ENCODE measurements at places on chromosomes 7 and 10.

GRCh38 chr7:149715476-149715875 lies 57.9 kb downstream of the ZNF467 start:
- no peak for DNase-seq

- DNase-seq = no peak
Observed at GRCh38 chr10:59885430-59886134, 20.8 kb downstream of the CCDC6 start.

GRCh38 chr7:133345690-133346421 lies 93.0 kb downstream of the EXOC4 start:
- no peak for DNase-seq

- DNase-seq = no peak
Observed at GRCh38 chr7:141541375-141541774, 9.8 kb upstream of the AGK start.

- DNase-seq = no peak
Observed at GRCh38 chr7:51070151-51070550, 246.5 kb downstream of the COBL start.

DNA sequence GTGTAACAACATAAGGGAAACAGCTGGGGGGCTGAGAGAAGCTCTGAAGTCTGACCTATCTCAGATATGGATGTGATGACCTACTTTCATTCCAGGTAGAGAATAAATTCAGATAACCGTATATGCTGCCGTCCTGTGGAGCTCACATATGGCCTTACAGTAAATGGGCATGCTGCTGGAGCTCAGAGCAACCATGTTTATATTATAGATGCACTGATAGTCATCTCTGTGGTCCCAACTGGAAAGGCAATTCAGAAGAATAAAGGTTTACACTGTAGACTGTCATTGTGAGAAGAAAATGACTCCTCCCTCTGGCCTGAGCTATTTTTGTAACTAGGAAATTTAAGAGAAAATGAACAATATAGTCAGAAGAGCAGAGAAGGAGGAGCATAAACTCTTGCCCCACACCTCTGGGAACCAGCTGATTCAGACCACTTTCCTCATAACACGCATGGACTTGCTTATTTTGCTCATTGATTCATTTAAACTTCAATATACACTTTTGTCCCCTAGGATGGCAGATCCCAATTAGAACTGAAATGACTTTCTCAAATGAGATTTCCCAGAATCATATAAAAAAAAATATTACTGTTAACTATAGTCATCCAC lies 69.9 kb upstream of the NXPH1 start:
- DNase-seq = no peak

- peak; percentile 36 for DNase-seq
Observed at GRCh38 chr10:3068201-3068967, 1.0 kb downstream of the PFKP start.

DNA sequence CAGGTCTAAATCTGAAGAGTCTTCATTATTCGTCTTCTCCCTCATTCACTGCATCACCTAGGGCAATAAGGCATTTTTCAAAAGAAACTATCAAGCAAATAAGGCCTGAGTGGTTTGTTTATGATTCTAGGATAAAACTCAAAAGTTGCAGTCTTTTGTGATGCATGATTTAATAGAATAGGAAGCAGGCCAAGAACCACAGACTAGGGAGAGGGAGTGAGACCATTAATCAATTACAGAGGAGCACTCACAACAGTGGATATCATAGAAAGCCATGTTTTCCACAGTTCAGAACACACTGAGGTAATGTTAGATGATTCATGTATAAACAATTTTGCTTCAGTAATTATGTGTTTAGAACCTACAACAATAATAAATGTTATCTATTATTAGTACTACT lies 87.8 kb upstream of the LRRTM3 start:
- DNase-seq = no peak

DNA sequence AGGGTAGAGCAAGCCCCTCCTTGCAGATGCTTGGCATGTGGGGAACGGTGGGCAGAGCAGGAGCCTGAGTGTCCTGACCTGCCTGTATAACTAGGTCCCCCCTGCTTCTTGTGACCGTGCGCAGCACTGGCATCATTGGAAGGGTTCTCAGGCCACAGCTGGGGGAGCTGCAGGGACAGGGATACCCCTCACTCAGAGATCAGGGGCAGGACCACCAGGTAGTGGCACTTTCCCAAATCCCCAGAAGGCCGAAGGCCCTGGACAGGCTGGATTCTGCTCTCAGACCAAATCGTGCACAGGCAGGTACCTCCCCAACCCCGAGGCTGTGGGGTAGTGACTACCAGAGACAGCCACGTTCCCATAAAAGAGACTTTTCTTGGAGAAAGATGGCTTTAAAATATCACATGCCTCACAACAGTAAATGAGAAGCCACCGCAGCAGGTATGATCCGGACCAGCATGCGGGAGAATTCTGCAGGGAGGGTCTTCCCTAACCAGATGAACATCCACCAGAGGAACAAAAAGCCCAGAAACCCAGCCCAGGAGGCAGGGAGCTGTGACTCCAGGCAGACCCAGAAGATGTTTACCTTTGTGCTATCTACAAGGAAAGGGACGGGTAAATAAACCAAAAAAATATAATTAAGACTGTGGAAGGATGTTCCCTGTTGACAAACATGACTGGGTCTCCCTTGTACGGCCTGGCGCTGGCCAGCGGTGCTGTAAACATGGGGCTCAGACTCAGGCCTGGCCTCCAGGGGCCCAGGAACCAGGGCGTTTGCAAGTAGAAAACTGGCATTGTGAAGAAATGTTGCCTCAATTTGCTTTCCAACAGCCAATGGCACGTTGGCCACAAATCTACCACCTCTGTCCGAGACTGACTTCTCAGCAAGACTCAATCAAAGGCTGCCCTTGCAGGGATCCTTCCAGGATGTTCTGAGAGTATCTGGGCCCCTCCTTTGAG lies 180.0 kb downstream of the TNS3 start:
- no peak for DNase-seq

GRCh38 chr7:116235380-116235779 lies 25.0 kb downstream of the TES start:
- DNase-seq = no peak

- DNase-seq = no peak
Observed at GRCh38 chr10:114870486-114870885, 48.9 kb downstream of the FHIP2A start.

DNA sequence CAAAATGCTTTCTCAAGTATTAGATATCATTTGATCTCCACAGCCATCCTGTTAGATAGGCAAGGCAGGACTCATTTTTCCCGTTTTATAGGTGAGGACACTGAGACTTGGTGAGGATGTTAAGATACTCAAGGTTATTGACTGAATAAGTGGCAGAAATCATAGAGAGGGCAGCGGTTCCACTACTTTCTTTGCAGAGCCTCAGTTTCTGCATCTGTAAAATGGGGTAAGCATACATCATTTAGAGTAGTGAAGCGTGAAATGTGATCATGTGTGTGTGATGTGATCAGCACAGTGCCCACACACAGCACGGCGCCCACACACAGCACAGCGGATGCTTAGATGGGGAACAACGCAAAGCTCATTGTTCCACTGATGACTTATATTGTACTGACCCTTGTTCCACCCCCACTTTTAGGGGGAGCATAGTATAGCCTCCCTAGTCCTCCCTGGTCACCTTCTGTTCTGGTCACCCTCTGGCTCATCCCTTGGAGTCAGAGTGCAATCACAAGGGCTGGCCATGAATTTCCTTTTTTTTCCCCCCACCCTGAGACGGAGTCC lies 10.5 kb downstream of the UBTD1 start:
- no peak for DNase-seq

DNA sequence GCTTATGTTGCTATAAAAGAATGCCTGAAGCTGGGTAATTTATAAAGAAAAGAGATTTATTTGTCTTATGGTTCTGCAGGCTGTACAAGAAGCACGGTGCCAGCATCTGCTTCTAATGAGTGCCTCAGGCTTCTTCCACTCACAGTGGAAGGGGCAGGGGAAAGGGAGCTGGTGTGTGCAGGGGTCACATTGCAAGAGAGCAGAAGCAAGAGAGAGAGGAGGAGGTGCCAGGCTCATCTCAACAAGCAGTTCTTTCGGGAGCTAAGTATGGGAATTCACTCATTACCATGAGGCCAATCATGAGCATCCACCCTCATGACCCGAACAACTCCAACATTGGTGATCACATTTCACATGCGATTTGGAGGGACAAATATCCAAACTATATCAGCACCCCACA lies 17.2 kb upstream of the SLK start:
- DNase-seq = no peak

DNA sequence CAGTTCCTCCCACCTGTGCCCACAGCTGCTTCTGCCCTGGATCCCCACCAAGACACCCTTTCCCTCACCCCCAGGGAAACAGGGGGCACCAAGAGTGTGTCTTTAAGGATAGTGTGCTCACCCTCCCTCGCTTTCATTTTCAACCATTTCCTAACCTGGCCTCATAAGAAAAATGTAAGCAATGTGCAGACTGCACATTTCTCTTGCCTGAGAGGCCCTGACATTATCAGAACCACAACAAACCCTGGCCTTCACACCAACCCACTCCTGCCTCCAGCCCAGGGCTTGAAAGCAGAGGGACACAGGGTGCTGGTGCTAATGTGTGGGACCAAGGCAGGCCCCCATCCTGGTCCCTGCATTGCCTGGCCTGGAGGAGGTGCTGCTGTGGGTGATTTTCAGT lies 11.0 kb upstream of the IMPDH1 start:
- DNase-seq = no peak

DNA sequence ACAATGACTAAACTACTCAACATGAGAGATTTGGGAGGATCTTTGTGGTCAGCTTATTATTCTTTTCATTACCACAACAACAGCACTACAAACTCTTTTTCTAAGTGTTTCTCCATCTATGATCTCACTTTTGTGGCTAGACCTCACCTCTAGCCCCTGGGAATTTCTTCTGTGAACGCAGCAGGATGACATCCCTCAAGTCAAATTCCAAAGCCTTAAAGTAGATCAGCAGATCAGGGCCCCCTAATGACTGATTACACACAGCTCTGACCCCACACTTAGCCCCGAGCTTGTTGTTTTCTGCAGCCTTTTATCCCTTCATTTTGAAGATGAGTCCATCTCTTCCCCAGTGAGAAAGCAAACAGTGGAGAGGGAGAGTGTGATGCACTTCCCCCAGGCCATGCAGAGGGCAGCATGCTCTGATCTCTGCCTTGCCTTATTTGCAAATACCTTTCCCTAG lies 27.3 kb downstream of the TFAM start:
- no peak for DNase-seq

DNA sequence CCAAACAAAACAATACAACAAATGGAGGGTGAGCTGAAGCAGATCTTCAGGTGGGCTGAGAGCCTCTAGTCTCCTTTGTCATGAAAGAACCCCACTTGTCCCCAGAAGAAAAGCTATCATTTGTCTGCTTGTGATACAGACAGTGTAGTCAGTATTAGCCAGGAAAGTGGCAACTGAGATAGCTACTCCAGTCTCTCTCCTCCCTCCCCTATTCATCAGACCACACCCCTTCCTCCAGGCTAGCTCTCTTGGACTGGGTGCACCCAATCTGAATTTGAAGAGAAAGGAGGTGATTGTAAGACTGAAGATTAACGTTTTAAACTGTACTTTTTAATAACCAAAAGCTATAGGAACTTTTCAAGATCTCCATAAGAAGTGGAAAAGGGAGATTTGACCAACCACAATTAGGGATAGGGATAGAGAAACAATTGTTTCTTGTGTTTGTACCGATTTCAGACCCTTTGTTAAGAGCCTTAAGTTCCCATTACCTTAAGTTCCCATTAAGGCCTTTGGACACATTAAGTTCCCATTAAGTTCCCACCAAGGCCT lies 14.1 kb downstream of the BMPR1A start:
- no peak for DNase-seq

DNA sequence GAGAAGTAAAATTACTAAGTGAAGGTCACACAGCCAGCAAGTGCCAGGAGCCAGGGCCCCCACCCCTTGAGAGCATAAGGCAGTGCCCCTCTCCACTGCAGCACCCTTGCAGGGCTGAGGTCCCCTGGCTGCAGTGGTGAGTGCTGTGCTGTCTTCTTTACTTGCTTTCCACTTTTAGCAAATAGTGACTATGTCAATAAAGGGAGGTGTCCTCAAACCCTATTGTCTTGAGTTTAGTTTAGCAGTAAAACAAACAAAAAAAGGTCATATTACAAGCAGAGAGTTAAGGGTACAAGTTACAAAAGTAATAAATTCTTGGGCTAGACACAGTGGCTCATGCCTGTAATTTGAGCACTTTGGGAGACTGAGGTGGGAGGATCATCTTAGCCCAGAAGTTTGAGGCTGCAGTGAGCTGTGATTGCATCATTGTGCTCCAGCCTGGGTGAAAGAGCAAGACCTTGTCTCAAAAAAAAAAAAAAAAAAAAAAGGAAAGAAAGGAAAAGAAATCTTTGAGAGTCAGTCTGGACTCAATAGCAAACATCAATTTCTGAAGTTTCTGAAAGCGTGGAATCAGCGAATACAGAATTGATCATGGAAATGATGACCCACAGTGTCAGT lies 39.0 kb upstream of the KIF5B start:
- DNase-seq = no peak

DNA sequence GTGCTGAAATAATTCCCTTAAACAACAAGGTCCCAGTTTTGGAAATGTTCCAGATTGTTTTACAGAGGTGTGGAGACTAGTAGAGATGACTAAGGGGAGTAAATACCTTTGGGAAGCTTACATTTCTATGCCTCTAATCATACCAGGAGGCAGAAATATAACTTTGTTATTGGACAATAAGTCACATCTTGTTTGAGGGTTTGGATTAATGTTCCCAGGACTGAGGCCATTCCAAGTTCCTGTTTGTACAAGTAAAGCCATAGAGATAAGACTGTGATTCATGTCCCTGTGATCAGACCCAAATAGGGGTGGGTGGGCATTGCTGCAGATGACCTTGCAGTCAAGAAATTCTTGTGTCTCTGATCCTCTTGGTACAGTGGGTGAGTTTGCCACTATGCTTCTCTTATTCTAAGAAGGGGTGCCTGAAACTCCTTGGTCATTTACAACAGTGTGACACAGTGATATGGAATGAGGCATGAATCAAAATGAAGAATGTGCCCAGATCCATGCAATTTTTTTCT lies 508.3 kb downstream of the SORCS3 start:
- no peak for DNase-seq

GRCh38 chr7:64619705-64620104 lies 46.2 kb upstream of the ZNF107 start:
- no peak for DNase-seq

DNA sequence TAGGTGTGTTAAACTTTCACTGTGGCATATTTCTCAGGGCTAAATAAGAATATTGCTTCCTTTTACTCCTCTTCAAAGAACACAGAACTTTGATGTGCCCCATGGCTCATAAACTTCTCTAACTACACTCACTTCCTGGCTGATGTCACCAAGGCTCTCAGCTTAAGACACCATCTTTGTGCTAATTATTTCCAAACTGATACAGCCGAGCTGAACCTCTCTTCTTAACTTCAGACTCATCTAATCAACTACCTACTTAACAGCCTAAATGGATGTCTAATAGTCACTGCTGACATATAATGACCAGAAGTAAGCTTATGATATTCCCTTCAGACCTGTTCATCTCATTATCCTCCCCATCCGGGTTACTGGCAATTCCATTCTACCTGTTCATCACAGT lies 3.6 kb downstream of the C10orf67 start:
- DNase-seq = no peak
